ENCODE measurements at places on chromosomes 3 and 15.

DNA sequence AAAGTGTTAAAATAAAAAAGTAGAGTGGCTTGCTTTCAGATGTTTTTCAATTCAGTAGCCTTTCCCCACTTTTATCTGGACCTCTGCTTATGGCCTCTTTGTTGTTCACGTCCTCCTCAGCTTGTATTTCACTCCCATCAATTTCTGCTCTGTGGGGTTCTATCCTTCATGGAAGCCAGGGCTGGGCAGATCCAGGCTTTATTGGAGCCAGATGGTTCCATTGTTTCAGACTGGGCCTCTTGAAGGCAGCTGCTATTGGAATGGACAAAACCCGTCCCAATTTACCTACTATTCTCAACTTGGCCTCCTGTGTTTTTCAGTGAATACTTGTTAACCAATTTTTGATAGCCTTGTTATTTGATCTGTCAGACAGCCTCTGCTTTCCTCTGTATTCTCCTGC lies 10.9 kb upstream of the AADACL2 start:
- DNase-seq = no peak

GRCh38 chr3:141875893-141876380 lies 506 bp upstream of the ATP1B3 start:
- peak; percentile 74 for DNase-seq

- DNase-seq = no peak
These were observed 64.3 kb downstream of the OSTN start for GRCh38 chr3:191263365-191263764.

DNA sequence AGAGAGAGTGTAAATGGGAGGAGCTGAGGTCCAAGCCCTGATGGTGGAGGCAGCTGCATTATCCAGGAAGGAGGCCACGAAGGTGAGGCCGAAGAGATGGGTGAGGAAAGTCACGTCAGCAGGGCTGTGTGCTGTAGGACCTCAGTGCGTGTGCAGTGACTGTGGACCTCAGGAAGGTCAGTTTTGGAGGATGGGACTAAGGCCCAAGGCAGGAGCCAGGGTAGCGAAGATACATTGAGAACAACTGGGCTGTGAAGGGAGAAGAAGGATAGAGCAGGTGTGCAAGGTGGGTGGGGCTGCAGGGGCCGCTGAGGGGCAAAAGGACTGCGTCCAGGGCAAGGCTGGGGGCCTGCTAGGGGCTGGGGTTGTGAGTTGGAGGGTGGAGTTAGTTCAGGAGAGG lies 4.9 kb downstream of the KLHL40 start:
- DNase-seq = no peak
